ENCODE measurements at places on chromosomes 12 and 14.

- no peak for DNase-seq
Observed at GRCh38 chr14:78519863-78520262, 349.7 kb downstream of the NRXN3 start.

DNA sequence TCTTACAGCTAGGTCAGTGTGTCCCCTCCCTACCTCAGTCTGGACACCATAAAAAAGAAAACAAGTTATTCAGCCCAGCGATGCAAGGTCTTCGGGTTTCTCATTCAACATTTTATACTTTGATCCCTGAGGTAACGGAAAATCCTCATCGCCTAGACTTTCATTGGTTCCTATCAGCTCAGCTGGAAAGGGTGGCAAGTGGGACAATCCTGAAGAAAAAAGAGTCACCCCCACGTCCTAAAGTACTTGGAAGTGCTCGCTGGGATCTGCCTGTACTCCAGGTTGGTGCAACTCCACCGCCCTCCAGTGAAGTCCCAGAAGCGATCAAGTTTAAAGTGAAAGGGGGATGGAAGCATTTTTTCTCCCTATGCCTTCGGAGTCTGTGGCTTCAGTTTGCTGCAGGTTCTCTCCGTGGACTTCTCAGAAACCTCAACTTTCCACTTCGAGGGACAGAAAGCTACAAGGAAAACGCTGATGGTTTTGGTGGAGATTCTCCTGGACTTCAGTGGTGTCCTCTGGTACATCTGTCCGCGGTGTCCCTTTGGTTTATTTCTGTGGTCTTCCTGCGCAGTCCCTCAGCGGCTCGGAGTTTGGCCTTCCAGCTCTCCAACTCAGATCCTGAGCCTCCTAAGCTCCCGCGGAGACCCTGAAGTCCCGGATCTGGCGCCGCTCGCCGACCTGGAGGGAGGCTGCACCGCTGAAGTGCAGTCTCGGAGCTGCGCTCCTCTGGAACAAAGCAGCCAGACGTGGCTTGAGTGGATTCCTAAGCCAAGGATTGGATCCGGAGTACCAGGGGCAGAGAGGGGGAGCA lies 1.8 kb upstream of the LRFN5 start:
- no peak for DNase-seq

GRCh38 chr14:100012478-100013327 lies 52.5 kb upstream of the EVL start:
- no peak for DNase-seq

DNA sequence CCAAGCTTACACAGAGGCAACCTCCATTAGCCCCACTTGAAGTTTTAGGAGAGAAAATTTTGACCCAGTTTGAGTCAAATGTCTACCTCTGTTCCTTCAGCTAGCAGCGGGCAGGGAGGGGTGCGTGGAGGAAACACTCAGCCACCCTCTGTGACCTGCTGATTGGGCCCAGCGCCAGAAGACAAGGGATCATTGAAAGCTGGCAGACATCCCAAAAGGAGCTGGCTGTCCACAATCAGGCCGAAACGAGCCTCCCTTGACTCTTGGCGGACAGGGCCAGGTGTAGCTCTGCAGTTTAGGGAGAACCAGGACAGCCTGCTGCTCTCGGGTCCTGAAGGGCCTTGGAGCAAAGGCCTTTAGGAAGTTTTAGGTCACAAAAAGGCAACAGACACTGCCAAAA lies 41.3 kb downstream of the CD9 start:
- DNase-seq, result no peak

DNA sequence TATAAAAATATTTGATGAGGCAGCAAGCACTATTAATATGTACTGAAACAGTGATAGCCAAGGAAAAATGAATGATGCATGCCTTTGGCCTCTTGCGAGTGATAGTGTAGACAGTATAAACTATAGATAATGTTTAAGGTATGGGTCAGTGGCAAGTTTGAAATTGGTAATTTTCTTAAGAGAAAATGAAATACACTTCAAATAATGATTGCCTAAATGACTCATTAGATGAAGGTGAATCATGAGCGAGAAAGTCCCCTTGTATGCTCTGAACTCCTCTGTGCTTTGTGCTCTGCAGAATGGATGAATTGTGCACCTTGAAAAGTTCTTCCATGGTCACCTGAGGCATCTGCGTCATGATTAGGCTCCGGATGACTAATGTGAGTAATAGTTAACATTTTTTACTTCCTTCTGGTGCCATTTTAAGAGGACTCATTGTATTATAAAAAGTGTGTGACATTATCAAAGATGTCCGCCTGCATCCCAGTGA lies 84.9 kb upstream of the RTL1 start:
- DNase-seq, result no peak

DNA sequence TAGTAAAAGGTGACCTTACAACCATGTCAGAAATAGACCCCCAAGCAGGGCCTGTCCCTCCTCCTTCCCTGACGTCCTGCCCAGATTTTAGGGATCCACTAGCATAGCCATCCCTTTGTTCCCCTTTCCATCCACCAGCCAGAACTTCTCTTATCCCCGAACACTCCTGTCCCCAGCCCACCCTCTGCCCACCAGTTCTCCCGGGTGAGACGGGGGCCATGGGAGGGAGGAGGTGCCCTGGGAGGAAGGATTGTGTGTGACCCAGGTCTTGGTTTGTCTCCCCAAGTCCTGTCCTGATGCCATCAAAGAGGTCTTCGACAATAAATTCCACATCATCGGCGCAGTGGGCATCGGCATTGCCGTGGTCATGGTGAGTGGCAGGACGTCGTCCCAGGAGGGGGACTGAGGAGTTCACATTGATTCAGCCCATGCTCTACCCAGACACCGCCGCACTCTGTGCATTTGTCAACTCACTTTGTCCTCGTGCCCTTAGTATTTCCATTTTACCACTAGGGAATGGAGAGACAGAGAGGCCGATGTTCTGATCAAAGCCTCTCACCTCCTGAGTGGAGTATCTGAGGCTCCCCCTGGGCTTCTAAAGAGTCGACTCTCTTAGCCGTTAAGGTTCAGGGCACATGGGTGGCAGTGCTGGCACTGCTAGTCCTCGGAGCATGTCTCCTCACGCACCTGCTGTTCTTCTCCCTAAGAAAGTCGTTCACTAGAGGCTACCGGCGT lies 35.9 kb downstream of the CD9 start:
- no peak for DNase-seq

- DNase-seq, result no peak
Observed at GRCh38 chr14:99035268-99035667, 236.7 kb downstream of the BCL11B start.

DNA sequence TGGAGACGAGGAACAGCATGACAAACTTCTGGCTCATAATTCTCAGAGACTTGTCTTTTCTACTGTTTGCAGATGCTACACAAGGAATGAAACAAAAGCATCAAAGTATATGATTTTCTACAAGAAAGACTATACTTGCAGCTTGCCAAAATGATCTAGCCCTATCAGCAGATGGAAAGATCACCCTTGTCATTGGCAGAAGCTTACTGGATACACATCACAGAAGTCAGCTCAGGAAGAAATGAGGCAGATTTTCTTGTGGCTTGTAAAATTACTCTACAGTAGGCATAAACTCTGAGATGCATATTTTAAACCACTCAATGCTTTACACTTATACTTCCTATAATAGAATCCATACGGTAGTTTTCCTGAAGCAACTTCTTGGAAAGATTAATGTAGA lies 20.6 kb downstream of the E2F7 start:
- DNase-seq, result no peak

- DNase-seq, result no peak
Observed at GRCh38 chr12:95241761-95242506, 24.3 kb downstream of the VEZT start.
